K562 (cell line): ENCODE measurements at places on chromosomes 7 and 10.

GRCh38 chr7:44634187-44634838 lies 27.9 kb downstream of the OGDH start:
- no peak for DNase-seq

DNA sequence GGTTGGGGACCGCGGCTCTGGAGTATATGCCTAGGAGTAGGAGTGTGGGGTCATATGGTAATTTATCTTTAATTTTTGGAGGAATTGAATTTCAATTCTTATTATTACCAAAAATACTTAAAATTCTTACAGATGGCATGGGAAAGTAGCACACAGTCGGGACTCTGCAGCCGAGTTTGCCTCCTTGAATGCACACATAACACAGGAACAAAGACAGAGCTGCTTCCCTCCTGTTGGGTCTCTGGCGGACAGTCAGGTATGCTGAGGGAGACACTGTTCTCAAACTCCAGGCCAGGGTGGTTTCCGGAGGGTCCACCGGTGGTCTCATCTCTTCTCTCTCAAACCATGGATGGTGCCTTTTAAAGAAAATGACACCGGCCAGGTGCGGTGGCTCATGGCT lies 32.7 kb downstream of the GRIFIN start:
- no peak for DNase-seq

- no peak for DNase-seq
Observed at GRCh38 chr7:8921807-8922206, 488.4 kb downstream of the NXPH1 start.

DNA sequence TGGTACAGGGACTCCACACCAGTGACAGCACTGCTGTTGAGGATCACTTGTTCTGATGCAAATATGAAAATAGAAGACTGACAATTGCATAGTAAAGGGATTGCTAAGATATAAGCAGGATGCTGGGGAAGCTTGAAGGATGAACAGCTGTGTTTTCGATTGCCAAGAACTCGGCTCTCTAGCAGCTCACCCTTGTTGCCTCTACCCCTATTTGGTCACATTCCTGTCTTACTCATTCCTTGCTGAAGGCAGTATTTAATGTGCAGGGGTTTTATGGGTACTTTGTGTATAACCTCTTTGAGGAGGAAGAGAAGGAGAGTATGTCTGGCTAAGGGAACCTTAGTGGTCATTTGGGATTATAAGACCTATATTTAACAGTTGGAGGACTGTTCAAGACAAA lies 218.8 kb downstream of the AUTS2 start:
- DNase-seq = no peak

- DNase-seq = no peak
Observed at GRCh38 chr7:82633592-82633991, 190.0 kb upstream of the CACNA2D1 start.

DNA sequence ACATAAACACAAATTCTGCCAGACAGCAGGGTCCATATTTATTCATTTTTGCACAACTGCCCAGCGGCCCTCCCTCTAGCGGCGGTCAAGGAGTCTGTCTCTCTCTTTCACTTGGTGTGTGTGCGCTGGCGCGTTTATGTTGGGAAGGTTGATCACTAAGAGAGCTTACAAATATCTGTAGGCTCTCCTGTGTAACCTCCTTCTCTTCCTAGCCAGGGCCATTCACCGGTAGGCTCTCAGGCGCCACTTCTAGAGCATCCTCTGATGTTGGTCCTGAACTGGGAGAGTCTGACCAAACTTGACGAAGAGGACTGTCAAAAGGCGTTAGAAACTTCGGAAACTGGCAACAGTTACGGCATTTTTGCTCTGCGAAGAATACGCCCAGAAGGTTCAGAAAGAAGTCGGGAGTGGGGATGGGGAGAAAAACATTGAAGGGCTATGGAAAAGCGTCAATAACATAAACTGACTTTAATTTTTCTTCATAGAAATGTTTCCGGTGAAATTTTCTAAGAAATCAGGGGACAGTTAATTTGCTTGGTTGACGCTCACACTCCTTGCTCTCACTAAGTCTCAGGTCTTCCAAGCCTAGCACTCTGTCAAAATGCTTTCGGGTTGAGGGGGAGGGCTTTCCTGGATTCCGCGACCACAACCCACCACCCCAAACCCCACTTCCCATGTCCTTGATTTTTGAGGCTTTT lies 731.1 kb downstream of the ZWINT start:
- no peak for DNase-seq

DNA sequence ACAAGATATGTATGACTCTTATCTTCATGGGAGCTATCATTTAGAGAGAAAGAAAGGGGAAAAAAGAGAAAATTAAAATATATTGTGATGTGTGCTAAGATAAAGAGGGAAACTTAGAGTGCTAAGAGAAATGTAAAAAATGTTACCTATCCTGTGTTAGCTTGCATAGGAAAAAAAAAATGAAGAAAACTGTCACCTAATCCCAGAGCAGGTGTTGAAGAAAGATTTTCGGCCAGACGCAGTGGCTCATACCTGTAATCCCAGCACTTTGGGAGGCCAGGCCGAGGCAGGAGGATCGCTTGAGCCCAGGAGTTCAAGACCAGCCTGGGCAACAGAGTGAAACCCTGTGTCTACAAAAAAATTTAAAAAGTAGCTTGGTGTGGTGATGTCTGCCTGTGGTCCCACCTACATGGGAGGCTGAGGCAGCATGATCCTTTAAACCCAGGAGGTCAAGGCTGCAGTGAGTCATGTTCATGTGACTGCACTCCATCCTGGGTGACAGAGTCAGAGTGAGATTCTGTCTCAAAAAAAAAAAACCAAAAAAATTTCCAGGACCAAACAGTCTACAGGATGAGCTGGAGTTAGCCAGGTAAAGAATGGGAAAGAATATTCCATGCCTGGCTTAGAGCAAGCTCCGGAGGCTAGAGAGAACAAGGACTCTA lies 2.4 kb upstream of the MKLN1 start:
- no peak for DNase-seq

GRCh38 chr7:107847168-107847835 lies 43.7 kb upstream of the DLD start:
- DNase-seq = no peak

DNA sequence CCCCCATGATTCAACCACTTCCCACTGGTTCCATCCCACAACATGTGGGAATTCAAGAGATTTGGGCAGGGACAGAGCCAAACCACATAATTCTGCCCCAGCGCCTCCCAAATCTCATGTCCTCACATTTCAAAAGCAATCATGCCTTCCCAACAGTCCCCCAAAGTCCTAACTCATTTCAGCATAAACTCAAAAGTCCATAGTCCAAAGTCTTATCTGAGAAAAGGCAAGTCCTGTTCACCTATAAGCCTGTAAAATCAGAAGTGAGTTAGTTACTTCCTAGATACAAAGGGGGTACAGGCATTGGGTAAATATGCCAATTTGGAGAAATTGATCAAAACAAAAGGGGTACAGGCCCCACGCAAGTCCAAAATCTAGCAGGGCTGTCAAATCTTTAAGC lies 272.9 kb downstream of the MAGI2 start:
- DNase-seq = no peak

GRCh38 chr10:6909905-6910560 lies 330.0 kb upstream of the PRKCQ start:
- DNase-seq = no peak

DNA sequence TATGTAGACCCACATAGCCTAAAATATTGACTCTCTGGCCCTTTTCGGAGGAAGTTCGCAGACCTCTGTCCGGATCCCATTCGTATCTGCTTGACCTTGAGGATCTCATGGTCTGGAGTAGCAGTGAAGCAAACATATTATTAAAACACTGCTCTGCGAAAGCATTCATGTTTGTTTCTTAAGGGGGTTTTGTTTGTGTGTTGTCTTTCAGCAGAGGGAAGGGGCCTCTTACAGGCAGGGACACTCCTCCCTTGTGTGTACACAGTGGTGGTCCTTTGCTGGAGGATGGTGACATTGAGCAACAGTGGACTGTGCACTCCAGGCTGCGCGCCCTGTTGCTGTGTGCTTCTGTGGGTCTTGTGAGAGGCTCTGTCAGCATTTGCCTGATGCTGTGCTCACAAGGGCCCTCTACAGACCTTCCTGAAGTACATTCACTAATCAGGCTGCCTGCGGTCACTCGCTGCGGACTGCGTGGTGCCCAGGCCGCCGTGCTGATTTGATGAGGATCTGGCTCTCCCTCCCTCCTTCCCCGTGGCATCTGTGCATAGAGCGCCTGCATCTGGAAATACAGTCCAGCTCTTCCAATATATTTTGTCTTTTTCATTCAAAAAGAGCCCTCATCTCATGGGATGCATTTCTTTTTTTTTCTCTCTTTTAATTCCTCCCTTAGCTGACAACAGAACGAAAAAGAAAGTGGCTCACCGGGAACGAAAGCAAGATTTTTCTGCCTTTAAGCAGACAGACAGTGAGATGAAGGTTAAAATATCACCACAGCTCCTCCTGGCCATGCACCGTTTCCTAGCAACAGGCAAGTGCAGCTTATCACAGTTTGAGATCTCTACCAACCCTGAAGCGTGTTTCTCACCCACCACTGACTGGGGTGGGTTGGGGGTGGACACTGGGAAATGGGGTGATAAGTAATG lies 135.8 kb downstream of the CNNM2 start:
- DNase-seq = peak; percentile 12

GRCh38 chr10:58712982-58713381 lies 200.3 kb downstream of the BICC1 start:
- no peak for DNase-seq

DNA sequence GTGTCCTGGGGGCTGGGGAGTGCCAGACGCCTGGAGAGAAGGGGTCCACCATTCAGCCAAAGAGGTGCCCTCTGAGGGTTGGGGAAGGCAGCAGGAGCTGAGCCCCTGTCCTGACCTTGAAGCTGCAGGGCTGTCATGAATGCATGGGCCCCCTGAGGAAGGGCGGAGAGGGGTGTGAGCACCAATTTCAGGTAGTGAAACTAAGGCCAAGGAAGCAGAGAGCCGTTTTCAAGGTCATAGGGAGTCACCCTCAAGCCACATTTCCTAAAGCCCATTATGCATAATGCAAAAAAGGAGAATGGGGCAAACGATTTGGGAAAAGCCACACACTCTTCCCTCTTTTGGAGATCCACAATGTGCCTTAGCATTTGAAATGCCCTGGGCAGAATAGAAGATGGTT lies 37.2 kb downstream of the FIGNL1 start:
- DNase-seq = no peak

- no peak for DNase-seq
Observed at GRCh38 chr10:6221971-6222751, 19.4 kb downstream of the PFKFB3 start.

DNA sequence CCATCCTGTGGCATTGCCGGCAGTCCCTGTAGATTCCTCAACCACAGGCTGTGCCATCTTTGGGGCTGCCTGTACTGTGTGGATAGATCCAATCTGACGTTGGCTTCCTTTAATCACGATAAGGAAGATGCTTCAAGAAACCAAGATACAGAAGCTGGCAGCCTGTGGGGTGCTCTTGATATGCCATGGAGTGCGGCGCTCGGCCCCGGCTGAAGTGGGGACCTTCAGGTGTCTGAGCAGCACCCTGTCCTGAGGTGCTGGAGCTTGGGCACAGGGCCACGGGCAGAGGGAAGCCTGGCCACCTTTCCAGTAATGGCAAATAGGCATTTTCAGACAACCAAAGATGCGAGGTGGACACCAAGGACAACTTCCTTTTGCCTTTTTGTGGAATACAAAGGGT lies 139.5 kb downstream of the ACTR3B start:
- DNase-seq = no peak

- no peak for DNase-seq
Observed at GRCh38 chr7:112189691-112190090, 16.5 kb downstream of the DOCK4 start.

DNA sequence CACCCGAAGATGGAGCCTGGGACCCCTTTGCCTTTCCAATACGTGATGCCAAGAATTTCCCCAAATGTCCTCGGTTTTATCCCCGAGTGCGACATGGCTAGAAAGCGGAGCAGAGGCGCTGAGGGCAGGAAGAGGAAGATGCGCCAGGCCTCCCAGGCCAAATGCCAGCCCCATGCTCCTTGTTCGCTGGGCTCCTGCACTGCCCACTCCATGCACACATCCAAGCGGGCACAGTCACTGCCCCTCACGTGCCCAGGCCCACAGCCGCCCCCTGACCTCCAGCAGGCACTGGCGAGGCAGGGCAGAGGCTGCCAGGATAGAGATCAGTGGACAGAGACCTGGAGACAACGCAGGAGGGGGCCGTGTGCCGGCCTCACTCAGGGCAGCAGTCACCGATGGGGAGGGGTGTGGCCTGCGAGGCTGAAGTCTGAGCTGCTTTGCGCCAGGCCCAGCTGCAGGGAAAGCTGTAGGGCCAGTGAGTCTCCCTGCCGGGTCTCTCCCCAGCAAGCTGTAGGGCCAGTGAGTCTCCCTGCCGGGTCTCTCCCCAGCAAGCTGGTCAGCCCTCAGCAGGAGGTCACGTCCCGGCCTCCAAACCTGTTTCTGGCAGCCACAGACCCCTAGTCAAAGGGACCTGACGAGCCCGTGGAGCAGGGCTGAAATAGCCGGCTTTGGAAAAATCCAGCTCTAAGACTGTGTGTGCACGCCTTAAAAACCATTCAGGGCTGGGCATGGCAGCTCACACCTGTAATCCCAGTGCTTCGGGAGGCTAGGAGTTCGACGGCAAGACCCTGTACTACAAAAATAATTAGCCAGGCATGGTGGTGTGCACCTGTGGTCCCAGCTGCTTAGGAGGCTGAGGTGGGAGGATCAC lies 100.6 kb upstream of the DIP2C start:
- no peak for DNase-seq

GRCh38 chr10:17033529-17034260 lies 95.9 kb downstream of the CUBN start:
- no peak for DNase-seq

DNA sequence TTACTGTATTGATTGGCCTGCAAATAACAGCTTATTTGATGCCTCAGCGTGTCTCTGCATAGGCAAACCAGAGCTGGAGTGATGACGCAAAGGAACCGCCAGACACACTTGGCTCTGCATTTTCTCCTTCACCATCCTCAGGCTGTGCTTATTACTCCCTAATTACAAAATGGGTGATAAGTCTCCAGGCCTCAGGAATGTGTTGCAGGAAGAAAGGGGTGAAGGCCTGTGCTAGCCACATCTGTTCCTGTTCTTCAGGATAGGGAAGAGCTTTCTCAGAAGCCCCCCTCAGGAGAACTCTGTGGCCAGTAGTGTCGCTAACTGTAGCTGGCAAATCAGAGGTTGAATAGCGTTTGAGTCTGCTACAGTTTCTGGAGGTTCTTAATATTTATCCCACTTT lies 5.1 kb downstream of the TDRD1 start:
- no peak for DNase-seq

- no peak for DNase-seq
Observed at GRCh38 chr7:132292803-132293202, 283.5 kb downstream of the PLXNA4 start.

DNA sequence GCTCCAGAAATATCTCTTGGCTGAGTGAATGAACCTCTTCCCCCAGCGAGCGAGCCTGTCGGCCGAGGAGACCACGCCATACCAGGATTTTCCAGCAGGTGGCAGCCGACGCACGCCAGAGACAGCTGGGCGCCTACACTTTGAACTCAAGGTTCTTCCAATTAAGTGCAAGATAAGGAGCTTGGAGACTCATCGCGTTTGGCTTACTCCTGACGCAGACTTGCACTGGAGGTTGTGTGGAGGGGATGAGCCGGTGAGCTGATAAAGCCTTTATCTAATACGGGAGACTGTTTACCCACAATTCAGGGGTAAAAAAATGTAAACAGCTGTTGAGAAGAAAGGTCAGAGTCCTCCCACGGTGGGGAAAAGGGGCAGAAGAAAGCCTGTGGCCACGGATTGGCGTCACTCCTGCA lies 45.9 kb upstream of the EMX2 start:
- DNase-seq = peak; percentile 74

- DNase-seq = no peak
Observed at GRCh38 chr10:74792726-74793125, 33.7 kb upstream of the KAT6B start.

- DNase-seq = no peak
Observed at GRCh38 chr7:77839919-77840318, 41.3 kb downstream of the PHTF2 start.
